Right renal cortex interstitium (tissue), 3 donors: ENCODE measurements at places on chromosomes 12 and 14. TPM values are rescaled to one million over a fixed set of nuclear protein-coding genes. Genes with fewer than 3 reads are reported as not detected.

DNA sequence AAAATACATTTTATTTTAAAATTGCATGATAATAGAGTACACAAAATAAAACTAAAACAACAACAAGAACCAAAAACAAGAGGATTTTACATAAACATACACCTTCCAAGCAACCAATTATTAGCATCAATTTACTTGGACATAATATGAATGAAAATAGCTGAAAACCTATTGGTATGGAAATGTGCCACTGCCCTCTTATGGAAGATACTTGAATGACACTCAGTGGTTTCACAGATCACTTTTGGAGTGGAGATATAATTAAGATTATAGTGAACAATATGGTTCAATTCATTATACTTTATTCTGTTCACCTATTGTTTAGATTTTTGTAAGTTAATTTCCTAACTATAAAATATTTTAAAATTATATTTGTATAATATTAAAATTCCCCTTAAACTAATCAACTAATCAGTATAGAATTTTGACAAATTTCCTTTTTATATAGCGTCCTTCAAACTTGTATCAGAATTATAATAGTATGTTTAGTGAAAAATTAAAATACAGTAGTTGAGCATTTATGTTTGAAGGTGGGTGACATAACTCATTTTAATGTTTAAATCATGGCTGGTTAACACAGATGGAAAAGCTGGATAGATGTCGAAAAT is 70.1 kb downstream of the SLC6A15 start:
- no peak for DNase-seq

GRCh38 chr12:104551313-104551931 is 94.7 kb downstream of the CHST11 start:
- DNase-seq = no peak

GRCh38 chr12:65598688-65599087 is 225.6 kb upstream of the HMGA2 start:
- DNase-seq = no peak

DNA sequence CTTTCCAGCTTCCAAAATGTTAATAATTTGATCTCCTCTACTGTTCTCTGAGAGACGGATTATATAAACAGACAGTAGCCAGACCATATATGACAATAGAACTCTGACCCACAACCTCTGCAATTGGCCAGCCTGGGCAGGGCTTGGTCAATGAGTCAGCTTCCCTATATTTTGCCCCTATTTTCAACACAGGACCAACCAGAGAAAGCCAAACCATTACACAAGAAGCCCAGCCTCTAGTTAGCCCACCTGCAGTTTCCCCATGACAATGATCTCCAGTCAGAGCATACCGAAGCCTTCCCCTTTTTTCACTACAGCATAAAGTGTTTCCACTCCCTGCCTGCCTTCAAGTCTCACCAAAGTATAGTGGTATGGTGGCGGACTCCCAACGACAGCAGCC is 7.6 kb upstream of the EXD2 start:
- no peak for DNase-seq

- DNase-seq = no peak
Measured at GRCh38 chr12:58917699-58918468, 2.4 kb downstream of the LRIG3 start.

DNA sequence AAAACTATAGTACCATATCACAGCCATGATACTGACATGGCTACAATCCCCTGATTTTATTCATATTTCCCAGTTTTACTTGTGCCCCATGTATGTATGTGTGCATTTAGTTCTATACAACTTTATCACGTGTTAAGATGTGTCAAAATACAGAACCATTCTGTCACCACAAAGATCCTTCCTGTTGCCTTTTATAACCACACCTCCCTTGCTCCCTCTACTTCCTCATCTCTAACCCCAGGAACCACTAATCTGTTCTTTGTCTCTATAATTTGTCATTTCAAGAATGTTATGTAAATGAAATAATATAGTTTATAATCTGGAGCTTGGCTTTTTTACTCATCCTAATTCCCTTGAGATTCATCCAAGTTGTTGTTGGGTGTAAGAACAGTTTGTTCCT is 358.4 kb downstream of the DPF3 start:
- no peak for DNase-seq

DNA sequence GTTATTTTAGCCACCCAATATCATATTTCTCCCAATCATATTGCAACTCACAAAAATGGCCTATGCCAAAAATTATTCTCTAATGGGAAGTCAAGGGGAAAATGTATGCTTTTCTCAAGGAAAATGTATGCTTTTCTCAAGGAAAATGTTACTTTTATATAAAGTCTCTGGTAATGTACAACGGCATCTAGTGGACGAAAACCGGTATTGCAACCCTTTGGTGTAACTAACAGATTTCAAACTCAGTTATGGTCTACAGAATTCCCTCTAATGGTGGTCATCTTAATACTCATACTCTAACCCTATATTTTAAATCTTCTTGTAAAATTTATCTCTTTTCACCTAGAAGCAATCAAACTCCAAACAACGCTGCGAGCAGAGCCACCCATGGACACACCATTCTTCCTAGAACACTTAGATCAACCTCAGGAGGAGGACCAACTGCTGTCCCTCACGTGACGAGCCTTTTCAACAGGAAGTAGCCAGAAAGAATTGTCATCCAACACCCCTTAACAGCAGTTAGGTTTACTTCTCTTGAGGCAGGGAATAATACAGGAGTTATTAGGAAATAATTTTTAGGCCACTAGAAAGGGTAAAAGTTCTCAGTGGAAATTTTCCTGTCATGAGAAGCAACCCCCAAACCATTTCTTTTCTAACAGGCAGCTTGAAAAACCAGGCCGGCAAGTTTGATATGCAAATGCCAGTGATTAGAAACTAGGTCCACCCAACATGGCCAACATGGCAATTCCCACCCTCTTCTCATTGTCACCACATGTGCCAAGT is 20.1 kb downstream of the APOBEC1 start:
- no peak for DNase-seq

DNA sequence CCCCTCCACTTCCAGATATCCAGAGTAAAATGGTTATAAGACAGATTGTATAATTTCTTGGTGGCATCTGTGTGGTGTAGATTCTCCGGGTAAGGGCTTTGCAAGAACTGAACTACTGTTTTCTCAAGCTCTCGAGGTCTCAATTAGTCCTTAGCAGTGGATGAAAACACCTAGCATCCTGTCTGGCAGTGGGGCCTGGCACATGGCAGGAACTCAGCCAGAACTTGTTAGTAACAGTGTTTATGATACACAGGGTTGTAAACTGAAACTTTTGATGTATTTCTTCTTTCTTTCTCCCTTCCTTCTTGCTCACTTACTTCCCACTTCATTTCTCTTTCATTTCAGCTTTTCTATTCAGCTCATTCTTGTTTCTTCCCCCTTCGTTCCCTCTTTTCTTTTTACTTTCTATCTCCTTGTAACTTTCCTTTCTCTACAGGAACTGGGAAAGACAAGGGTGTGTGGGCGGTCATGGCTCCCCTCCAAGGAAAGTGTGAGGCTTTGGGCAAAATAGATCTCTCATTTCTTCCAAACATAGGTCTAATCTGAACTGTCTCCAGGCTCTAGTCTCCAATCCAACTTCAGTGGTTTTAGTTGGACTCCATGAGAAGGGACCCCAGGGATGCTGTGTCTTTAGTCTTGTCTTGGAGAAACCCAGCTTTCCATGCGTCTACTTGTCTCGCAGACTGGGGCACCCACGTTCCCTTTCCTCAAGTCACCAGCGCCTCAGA is 159.7 kb downstream of the PAH start:
- no peak for DNase-seq

GRCh38 chr14:92481386-92481785 is 32.2 kb upstream of the RIN3 start:
- no peak for DNase-seq

- no peak for DNase-seq
Measured at GRCh38 chr12:6688543-6688998, 604 bp downstream of the ZNF384 start.

- no peak for DNase-seq
Measured at GRCh38 chr12:3527736-3528135, 36.7 kb downstream of the PRMT8 start.

DNA sequence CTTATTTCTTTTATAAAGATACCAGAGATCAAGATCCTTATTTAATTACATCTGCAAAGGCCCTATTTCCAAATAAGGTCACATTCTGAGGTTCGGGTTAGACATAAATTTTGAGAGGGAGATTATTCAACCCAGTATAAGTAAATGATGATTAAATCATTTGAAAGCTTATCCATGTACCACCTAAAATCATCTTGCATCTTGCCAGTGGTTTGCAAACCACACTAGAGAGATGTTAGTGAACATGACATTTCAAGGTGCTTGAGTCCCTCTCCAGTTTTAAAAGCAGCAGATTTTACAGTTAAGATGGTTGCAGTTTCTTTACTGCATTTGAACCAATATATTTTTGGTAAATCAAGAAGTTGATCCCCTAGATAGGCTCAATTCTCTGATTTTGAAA is 49.9 kb upstream of the TMPO start:
- no peak for DNase-seq

DNA sequence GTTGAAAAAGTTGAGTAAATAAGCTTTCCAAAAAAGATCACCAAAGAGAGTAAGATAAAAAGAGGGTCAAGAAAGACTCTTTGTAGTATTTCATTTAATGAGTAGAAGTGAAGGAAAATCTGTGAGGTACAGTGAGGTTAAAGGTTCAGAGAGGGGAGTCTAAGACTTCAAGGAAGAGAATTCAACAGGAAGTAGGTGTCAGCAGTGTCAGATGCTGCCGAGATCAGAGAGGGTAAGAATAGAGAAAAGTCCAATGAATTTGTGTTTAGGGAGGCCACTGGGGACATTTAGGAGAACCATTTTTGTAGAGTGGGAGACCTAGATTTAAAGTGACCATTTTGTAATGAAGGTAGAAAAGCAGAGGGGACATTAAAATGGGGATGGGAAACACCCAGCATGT is 71.6 kb upstream of the KRAS start:
- no peak for DNase-seq

- no peak for DNase-seq
Measured at GRCh38 chr12:31651893-31652521, 7.5 kb upstream of the ETFBKMT start.

DNA sequence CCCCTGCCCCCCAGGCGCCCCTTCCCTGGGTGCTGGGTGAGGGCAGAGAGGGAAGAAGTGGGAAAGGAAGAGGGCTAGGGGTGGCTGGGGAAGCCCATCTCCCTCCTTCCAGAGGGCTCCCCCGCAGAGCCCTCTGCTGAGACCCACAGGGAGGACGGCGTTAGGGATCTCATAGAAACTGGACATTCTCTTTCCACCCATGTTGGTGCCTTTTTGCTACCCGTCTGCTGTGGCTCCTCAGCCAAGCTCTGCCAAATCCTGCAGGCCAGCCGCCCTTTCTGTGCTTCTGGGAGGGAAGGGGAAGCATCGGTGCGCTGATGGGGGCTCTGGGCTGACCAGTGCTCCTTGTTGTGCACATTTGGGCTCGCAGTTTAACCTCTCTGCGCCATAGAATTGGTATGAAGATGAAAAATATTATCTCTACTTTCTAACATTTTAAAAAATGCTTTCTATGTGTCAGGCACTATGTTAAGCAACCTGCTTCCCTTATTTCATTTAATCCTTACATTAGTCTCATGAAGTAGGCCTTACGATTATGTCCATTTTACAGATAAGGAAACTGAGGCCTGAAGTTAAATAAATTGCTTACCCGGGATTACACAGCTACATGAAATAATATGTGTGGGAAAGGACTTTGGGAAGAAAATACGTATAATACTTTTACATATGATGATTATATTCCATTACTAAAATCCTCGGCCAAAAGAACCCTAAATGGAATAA is 981 bp downstream of the SLC48A1 start:
- no peak for DNase-seq

DNA sequence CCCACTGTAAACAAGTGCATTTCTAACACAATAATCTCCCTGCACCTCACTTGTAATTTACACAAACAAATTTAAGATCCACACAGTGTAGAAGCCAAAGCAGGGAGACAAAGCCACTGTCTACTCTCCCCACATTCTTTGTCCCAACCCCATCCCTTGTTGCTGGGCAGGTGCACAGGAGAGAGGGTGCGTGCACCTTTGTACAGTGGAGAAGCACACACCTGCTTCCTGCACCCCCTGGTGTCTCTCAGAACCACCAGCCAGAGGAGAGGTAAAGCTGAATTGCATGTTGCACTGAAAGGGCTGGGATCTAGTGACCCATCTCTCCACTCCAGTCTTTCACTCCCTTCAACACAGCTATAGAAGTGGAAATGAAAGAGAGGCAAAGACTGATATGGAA is 51.4 kb upstream of the IFNG-AS1 start:
- no peak for DNase-seq

- no peak for DNase-seq
Measured at GRCh38 chr12:95117178-95117599, 43.8 kb upstream of the NR2C1 start.

DNA sequence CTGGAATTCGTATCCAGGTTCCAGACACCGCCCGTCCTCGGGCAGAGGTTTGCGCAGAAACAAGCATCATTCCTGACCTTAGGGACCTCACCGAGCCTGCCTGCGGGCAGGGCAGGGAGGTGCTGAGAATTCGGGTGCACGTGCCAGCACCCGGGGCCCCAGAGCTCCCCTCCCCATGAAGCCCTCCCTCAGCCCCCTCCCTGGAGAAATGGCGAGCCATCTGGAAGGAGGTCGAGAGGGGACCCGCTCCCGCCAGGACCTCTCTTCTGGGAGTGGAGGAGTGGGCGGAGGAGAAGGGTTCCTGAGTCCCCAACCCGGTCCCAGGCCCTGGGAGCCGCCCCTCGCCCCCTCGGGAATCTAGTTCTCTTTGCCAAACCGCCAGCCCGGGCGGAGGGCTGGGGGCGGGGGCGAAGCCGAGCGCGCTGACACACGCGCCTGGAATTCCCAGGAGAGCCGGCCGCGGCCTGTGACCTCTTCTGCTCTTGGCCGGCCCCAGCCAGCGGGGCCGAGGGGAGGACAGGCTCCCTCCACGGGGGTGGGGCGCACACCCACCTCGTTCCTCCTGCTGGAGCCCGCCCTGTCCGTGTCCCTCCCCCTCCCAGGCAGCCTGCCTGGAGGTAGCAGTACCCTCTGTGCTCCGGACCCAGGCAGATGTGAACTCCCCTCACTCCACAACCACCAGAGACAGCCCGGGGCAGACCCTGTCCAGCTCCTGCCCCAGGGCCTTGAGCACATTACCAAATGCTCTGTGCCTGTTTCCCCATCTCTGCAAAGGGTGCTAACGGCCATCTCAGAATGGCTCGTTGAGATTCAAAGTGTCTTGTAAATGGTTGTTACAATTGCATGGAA is 23.0 kb upstream of the GPR132 start:
- no peak for DNase-seq

GRCh38 chr12:66065641-66066136 is 64.9 kb downstream of the LLPH start:
- no peak for DNase-seq

The AMDHD1 gene
- 1.3 TPM for polyA plus RNA-seq

The NKX2-8 gene
- not detected for polyA plus RNA-seq

The TTC7B gene
- 45.2 TPM for polyA plus RNA-seq

The FOXG1 gene
- polyA plus RNA-seq = 0.33 TPM

The PLEKHG7 gene
- 0.64 TPM for polyA plus RNA-seq

The JKAMP gene
- 80.3 TPM for polyA plus RNA-seq

The KLRF2 gene
- not detected for polyA plus RNA-seq
